ENCODE measurements at places on chromosomes 16 and 17.

DNA sequence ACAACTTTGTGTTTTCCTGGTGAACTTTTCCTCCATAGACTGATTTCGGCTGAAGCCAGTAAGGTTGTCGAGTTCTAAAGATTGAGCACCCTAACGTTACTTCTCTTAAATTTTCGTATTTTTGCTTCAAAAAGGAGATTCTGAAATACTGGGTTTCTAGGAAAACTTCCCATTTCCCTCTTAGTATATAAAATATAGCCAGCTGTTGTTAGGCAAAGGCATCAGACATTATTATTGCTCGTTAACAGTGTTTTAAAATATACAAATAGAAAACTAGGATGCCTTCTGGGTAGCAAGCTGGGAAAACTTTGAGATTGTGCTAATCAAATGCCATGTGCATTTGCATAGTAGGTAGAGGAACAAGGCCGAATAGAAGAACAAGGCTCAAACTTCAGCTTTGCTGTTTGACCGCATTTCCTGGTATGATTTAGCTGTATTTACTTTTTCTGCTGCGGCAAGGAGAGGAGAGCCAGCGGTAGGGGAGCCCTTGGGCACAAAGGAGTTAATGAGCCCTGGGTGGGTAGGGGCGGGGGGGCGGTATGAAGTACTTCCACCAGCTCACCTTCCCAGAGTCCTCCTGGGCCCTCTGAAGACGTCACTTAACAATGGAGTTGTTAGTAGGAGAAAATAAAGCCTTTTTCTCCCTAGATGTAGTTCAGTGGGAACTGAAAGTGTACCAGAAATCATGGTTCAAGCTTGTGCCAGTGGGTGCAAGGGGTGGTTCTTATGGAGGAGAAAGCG is 151.9 kb downstream of the MSI2 start:
- no peak for DNase-seq

GRCh38 chr17:17786998-17787397 is 49.8 kb downstream of the SREBF1 start:
- no peak for DNase-seq

DNA sequence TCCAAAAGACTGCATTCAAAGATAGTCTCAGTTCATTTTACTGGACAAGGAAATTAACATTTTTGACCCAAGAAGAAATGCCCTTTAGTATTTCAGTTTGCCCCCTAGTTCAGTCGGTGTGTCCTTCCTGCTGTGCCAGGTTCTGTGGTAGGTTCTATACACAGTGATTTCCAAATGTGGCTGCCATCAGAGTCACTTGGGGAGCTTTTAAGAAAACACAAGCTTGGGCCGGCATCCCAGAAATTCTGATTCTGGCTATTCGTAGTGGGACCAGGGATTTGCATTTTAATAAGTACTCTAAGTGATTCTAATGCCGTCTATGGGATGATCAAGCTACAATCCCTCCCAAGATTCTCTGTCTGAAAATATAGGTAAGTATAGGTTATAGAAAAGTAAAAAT is 10.2 kb downstream of the RSPRY1 start:
- DNase-seq: no peak

- DNase-seq: no peak
These were observed 599 bp downstream of the TOP3A start for GRCh38 chr17:18314059-18314730.

- no peak for DNase-seq
These were observed 18.1 kb downstream of the ANKRD40CL start for GRCh38 chr17:50749245-50749644.

GRCh38 chr17:38925263-38925995 is at the start of gene LASP1NB:
Gene LASP1NB, plus strand, starts transcription at chr17:38925614.
- no peak for DNase-seq

DNA sequence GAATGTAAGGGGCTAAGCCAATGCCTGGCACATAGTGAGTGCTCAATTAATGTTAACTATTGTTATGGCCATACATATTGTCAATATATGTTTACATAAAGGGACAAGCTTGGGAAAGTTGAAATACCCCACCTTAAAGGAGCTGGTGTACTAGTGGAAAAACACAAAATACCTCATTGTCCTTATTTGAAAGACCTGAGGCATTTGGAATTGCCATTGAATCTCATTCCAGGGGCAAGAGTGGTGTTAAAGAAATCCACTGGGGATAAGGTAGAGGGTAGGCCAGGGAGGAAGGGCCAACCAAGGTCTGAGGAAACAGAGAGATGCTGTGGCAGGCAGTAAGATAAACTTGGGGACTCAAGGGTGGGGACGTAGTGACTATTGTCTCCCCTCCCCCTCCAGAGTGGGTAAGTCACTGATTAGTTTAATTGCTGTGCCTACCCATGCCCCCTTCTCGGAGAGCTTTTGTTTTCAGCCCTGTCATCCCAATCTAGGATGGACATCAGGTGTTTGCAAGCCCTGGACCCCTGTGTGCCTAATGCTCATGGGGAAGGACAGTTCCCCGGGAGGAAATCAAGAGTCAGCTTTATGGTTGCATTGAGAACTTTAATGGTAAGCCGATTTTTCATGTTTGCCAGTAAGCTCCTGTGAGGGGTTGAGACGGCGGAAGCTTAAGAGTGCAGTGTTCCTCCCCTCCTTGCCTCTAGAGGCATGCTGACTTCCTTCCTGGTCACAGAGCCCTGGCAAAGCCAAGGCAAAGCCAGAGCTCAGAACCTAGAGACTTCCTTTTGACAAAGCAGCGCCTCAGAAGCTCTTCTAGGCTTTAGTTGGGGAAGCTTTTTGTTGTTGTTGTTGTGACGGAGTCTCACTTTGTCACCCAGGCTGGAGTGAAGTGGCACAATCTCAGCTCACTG is 2.5 kb upstream of the HEATR9 start:
- DNase-seq: no peak

DNA sequence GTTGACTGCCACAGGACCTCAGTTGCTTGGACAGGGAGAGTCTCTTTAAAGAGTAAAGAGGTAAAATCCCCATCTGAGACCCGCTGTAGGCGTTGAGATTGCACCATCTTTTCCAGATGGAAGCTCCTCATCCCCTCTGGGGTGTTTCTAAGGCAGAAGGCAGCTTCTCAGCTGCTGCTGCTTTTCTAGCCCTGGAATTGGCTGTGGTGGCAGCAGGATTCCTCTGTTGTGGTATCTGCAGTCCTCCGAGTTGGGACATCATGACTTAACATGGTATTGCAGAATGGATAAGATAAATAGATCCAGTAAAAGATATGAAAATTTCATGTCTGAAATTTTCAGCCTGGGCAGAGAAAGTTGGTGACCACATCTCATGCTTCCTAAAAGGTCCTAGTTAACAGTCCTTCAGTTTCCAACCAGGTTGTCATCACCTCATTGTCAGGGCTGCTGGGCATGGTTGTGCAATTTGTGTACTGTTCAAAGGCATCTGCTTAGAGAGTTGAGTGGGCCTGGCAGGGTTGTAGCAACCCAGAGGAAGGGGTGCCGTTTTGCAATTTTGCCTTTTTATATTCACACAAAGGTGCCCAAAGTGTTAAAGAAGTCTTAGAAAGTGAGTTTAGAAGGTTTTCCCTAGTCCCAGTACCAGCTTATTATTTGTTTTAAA is 150.4 kb downstream of the SPECC1 start:
- no peak for DNase-seq

GRCh38 chr17:62780951-62781350 is 27.2 kb downstream of the MARCHF10 start:
- DNase-seq: no peak

- no peak for DNase-seq
These were observed 25.9 kb downstream of the CLUH start for GRCh38 chr17:2685696-2686095.

DNA sequence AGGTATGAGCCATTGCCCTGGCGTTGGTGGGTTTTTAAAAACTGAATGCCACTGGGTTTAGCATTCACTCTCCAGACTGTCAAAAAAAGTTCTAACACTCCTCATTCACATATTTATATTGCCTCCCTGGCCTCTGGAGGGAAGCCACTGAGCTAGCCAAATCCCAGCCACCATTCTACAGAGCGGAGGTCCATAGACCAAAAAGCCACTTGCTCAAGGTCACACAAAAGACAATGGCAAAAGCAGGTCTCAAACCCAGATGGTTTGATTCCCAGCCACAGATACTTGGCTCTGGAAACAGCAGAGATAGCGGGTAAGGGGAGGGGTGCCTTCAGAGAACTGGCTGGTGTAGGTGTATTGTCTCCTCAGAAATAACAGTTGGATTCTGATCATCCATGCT is 18.0 kb upstream of the CDIPT start:
- no peak for DNase-seq

DNA sequence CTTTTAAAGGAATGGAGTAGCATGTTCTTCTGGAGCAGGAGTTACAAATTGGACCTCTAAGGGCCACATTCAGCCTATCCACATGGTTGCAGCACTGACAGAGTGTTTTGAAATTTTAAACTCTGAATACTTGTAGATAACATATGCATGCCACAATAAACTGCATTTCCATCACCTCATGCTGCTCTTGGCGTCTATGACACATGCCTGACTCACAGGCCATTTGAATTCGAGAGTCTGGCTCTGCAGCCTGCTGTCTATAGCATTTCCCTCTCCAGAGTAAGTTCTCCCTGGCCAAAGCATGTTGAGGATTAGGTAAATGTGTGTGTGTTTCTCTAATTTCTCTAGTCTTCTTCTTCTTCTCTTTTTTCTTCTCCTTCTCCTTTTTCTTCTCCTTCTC is 28.7 kb upstream of the MYOCD start:
- DNase-seq: peak; percentile 63

DNA sequence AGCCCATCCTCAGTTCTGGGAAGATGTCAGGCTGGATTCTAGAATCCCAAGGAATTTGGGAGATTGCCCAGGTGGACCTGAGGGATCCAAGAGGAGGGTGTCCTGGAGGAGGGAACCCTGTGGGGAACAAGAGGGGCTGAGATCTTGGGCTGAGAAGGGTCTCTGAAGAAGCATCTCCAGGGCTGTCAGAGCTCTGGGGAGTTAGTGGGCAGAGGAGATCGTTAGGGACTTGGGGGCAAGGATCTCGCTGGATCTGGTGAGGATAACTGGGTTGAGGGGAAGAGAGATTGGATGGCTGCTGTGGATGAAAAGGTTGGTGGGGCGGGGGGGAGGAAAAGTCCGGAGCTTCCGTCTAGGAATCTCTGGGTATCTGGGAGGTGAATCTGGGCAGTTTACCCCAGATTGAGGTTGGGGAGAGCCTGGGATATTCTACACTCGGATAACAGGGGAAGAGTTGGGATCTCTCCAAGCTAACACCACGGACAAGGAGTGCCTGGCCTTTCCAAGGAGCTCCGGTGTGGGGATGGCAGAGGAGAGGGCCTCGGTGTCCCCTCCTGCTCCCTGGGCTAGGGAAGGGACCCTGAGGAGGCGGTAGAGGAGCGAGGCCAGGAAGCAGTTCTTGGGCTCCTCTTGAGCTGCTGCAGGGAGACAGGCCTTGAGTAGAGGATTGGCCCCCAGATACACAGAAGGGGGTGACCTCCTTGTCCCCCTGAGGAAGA is 1.7 kb downstream of the FBXL19 start:
- no peak for DNase-seq

DNA sequence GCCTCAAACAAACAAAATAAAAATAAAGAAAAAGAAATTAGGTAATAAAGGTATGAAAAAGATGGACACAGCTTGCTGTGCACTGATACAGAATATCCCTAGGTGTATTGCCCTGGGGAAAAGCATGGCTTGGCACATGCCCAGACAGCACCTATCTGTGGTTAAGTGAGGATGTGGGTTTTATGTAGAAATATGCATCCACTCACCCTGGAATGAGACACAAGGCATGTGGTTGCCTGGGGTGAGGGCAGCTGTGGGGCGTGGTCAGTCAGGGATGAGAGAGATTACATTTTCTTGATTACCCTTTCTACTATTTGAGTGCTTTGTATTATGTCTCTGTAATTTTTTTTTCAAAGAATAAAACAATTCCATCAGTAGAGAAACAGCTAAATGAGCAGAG is 6.9 kb downstream of the PLLP start:
- DNase-seq: peak; percentile 98

GRCh38 chr16:8905168-8905762 is 23.1 kb downstream of the LITAFD start:
- peak; percentile 46 for DNase-seq

DNA sequence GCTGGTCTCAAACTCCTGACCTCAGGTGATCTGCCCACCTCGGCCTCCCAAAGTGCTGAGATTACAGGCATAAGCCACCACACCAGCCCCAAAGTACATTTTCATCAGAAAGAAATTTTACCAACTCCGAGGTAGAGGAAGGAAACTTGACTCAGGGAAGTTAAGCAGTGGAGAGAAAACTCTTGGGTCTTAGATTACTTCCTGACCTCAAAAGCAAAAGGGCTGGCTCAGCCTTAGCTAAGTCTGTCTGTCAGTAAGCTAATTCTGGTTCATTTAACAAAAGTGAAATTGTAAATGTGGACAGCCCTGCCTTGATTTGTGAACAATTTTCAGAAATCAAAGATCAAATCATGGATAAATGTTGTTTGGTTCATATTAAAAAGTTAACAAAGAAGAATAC is 30.6 kb downstream of the MAP2K6 start:
- DNase-seq: no peak

DNA sequence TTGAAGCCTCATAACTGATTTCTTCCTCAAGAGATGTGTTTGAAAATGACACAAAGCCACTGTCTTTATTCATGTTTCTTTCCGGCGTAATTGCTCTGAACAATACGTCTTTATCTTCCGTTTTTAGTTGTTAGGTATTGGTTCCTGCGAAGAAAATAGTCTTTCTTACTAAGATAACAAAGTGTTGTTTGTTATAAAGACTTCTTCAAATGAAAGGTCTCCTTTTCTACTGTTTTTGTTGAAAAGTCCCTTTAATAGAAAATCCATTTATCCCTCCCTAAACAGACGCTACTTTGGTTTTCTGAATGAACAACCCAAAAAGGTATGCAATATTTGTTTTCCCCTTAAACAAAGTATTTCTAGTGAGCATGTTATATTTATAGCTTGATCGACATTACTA is 469.1 kb downstream of the KCNJ18 start:
- no peak for DNase-seq

DNA sequence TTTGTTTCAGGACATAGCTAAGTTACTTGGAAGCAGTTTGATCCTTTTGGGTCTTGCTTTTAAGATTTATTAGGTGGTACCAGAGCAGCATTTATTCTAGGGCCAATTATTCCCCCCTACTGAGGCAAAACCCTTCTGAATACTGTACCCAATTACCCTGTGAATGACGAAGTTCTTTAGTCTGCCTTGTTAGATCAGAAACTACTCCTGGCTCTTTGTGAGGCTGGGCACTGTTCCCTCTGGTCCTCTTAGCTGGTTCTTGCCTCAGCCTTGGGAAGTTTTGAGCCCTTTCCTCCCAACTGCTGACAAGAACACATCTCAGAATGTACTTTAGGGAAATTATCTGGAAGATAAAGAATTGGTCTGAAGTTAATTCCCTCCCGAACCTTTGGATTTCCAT is 115.6 kb downstream of the CDK5R1 start:
- DNase-seq: no peak

DNA sequence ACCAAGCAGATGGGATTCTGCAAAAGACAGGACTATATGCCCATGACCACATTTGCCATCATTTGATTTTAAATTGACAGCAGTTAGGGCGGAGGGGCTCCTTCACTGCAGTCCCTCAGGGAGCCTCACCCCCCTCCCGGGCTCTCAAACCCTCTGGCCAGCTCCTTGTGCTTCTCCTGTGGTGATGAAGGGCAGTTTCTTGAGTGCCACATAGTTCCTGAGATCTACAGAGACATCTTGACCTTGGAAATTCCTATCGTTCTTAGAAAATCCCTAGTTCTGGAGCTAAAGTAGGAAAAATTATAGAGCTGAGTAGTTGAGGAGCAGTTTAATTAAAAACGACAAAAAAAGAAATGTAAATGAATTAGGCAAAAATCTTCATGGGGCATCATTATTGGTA is 231.5 kb downstream of the CCDC182 start:
- DNase-seq: no peak

GRCh38 chr16:9128346-9129342 is 37.2 kb downstream of the HAPSTR1 start:
- no peak for DNase-seq

- DNase-seq: peak; percentile 17
These were observed 15.2 kb upstream of the C17orf78 start for GRCh38 chr17:37360632-37361031.
